ENCODE measurements at places on chromosomes 13 and 19. TPM values are rescaled to one million over a fixed set of nuclear protein-coding genes. Genes with fewer than 3 reads are reported as not detected.

Gene CYP4F22
- total RNA-seq: not detected

GRCh38 chr19:45667620-45668341 is at the start of gene GIPR:
TSS of gene GIPR (plus strand) at chr19:45668221. CDS start at chr19:45669521, 1,300 bp downstream.
- DNase-seq: no peak

DNA sequence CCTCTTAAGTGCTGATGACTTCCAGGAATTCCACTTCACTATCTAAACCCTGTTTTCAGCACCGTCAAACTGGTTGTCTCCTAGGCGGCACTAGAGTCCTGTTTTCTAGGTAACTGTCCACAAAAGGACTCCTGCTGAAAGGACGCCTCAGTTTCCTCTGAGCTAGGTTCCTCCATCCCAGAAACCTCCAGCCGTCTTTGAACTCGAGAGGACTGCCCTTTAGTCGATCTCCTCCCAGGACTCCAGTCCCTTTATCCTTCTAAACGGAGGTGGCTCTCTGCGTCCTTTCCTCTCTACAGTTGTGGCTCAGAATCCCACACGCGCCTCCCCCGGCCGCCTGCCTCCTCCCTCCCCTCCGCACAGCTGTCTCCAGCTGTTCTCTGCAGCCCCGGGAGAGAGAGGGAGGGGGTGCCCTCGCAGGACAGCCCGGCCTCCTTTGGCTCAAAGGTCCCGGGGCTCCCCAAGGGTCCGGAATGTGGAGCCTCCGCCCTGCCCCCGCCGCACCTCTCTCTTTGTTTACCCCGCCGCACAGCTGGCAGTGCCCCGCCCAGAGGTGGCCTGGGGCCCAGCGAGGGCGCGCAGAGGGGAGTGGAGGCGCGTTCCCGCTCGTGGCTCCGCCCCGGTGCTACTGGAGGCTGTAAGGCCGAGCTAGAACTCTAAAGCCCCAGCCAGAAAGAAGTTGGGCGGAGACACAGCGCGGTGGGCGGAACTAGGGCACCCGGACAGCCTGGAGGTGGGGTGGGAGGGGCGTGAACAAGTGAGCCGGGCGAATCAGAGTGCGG is 2.4 kb downstream of the LTBP4 start:
- peak; percentile 89 for DNase-seq

DNA sequence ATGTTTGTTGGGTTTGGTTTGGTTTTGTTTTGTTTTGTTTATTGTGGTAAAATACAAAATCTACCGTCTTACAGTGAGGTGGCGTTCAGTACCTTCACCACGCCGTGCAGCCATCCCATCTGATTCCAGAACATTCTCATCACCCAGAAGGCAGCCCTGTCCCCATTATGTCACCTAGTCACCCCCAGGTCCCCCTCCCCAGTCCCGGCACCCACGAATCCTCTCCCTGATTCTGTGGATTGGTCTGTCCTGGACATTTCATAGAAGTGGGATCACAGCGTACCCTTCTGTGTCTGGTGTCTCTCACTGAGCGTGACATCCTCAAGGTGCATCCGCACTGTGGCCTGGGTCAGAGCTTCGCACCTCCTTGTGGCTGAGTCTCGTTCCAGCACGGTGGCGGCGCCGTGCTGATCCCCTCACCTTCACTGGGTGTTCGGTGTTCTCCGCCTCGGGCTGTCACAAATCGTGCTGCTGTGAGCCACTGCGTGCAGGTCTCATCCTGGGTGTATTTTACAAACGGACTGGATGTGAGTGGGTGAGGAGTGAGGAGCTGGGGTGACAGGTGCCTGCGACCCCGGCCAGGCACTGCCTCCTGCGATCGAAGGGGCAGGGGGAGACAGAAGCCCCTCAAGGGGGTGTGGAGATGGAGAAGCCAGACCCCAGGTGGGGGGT is 580 bp upstream of the TEKTIP1 start:
- no peak for DNase-seq

Gene RAVER1
- 16.9 TPM for total RNA-seq

- no peak for DNase-seq
Measured at GRCh38 chr13:35720290-35720689, 243.8 kb upstream of the MAB21L1 start.

GRCh38 chr13:36875961-36876360 is 44.1 kb downstream of the SMAD9 start:
- no peak for DNase-seq

Data from dorsolateral prefrontal cortex (tissue), 122 donors.